Thyroid gland (tissue), 4 donors: ENCODE measurements at places on chromosomes 13 and 19. TPM values are rescaled to one million over a fixed set of nuclear protein-coding genes. Genes with fewer than 3 reads are reported as not detected.

- DNase-seq = no peak
Measured at GRCh38 chr13:72435251-72435650, 292.2 kb downstream of the MZT1 start.

DNA sequence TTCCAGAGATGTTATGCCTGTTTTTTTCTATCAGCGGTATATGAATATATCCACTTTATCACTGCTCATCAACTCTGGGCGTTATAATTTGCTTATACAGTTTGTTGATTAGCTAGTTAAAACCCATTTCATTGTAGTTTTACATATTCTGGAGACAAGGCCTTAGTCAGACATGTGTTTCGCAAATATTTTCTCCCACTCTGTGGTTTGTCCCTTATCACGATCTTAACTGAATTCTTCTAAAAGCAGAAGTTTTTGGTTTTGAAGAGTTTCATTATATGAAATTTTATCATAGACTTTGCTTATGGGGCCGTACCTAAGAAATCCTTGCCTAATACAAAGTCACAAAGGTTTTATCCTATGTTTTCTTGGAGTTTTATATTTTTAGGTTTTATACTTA, 84.6 kb downstream of the FRY start:
- no peak for DNase-seq

- peak; percentile 83 for DNase-seq
Measured at GRCh38 chr13:42048684-42049453, 421 bp downstream of the DGKH start.

DNA sequence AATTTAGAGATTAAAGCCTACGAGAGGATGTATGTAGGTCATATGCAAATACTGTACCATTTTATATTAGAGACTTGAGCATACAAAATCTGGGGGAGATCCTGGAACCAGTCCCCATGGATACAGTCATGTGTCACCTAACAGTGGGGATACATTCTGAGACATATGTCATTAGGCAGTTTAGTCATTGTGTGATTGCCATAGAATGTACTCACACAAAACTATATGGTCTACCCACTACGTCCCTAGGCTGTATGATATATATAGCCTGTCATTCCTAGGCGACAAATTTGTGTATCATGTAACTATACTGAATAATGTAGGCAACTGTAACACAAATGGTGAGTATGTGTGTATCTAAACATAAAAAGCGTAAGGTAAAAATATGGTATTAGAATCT, 62.8 kb downstream of the WDFY2 start:
- DNase-seq = no peak

GRCh38 chr19:45842198-45842597, 20.7 kb downstream of the SYMPK start:
- DNase-seq = no peak

- DNase-seq = no peak
Measured at GRCh38 chr19:41933693-41934426, 5.6 kb upstream of the ERFL start.

- no peak for DNase-seq
Measured at GRCh38 chr19:41540041-41540695, 35.8 kb upstream of the CEACAM21 start.

- DNase-seq = no peak
Measured at GRCh38 chr19:49470615-49470978, 3.4 kb upstream of the FLT3LG start.

DNA sequence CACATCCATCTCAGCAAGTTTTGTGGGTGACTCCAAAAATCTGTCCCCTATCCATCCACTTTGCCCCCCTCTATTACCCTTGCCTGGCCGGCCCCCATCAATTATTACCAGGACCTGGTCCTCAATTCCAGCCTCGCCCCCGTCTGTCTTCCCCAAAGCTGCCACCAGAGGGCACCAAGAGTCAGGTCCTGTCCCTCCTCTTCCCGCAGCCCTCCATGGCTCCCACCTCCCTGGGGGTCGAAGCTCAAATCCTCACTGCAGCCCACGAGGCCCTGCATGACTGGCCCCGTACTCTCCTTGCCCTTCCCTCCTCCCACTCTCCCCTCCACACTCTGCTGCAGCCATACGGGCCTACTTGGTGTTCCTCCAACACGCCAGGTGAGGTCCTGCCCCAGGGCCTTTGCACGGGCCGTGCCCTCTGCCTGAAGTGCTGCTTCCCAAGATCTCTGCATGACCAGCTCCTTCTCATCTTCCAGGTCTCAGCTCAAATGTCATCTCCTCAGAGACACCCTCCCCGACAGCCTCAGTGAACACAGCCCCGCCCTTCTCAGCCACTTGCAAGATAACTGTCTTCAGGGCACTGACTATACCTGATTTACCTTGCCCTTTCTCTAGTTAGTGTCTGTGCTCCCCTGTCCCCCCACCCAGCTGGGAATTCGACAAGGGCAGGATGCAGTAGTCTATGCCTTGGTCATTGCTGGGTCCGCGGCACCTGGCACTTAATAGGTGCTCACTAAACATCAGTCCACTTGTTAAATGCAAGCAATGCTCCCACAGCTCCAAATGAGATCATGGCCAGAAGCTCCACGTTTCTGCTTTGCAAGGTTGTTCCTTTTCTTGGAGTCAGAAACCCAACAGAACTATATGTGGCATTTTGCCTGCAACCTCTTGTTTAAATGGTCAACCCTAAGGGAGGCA, 16.8 kb upstream of the SEMA6B start:
- DNase-seq = peak; percentile 48

DNA sequence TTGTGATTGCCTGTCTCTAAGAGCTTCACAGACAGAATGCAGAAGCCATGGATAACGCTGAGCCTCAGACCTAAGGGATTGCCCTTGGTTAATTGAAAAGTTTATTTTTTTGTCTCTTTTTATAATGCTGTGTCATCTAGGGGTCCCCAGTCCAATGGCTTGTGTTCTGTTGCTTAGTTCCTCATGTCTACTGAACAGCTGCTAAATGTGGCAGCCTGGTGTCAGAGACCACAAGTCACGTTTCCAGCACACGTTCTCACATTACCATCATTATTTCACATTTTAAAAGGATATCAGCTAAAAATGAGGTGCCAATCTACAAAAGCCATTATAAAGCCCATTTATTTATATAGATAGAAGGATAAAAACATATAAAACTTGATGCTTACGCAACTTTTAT, 1362.0 kb downstream of the PCDH9 start:
- DNase-seq = no peak

GRCh38 chr13:78409172-78409571, 194.2 kb downstream of the POU4F1 start:
- DNase-seq = no peak

GRCh38 chr19:18771328-18772242, 19.5 kb downstream of the COMP start:
- DNase-seq = no peak

DNA sequence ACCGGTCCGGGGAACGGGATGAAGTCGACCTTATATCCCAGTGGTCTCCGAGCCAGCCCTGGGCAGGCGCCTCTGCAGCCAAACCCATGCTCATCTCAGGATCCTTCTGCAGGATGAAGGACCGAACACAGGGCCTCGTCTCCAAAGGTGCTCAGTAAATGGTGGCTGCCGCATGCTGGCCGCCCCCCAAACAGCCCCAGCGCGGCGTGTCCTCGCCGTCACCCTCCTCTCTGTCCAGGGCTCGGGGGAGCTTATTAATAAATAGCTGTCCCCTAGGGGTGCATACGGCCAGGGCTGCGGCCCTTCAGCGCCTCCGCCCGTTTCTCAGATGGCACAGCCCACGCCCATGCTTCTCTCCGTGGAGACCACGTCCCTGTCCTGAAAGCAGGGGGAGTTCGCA, 32.6 kb upstream of the SPACA7 start:
- DNase-seq = no peak

GRCh38 chr13:111007209-111007608, 92.3 kb upstream of the ANKRD10 start:
- no peak for DNase-seq

DNA sequence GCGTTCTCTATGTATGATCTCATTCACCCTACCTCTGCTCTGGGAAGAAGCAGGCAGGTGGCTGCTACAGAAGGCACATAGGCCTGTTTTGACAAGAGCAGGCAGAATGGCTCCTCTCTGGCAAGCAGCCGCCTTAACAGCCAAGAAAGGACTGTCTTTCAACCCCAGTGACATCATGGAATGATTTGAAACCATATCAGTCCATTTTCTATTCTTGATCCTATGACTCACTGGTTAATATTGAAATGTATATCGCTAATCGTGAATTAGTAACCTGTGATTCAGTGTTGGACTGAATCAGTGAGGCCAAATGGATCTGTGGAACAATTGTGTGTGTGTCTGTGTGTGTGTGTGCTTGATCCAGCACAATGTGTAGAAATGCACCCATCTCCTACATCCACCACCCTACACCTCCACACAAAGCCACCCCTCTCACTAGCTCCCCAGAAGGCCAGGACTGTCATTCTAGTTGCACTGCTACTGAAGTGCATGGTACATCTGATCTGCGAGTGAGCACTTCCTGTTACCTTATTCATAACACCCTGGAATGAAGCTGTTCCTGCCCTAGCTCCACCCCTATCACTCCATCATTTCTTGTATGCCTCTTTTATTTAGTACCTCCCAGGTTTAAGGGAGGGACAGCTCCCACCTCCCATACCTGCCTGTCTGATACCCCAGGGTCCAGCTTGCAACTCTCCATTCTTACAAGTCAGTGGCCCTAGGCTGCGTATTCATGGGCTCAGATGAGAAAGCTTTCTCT, 460.0 kb downstream of the FOXO1 start:
- DNase-seq = no peak

DNA sequence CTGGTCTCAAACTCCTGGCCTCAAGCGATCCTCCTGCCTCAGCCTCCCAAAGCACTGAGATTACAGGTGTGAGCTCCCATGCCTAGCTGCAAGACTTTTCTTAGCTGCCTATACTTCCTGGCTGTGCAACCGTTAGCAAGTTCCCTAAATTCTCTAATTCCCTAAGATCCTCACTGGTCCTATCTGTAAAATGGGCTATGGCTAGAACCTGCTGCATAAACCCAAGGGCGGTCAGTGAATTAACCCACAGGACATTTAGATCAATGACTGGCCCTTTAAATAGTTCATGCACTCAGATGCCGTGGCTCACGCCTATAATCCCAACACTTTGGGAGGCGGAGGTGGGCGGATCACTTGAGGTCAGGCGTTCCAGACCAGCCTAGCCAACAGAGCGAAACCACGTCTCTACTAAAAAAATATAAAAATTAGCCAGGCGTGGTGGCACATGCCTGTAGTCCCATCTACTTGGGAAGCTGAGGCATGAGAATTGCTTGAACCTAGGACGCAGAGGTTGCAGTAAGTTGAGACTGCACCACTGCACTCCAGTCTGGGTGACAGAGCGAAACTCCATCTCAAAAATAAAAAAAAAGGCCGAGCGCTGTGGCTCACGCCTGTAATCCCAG, 4.1 kb upstream of the C19orf53 start:
- peak; percentile 88 for DNase-seq

DNA sequence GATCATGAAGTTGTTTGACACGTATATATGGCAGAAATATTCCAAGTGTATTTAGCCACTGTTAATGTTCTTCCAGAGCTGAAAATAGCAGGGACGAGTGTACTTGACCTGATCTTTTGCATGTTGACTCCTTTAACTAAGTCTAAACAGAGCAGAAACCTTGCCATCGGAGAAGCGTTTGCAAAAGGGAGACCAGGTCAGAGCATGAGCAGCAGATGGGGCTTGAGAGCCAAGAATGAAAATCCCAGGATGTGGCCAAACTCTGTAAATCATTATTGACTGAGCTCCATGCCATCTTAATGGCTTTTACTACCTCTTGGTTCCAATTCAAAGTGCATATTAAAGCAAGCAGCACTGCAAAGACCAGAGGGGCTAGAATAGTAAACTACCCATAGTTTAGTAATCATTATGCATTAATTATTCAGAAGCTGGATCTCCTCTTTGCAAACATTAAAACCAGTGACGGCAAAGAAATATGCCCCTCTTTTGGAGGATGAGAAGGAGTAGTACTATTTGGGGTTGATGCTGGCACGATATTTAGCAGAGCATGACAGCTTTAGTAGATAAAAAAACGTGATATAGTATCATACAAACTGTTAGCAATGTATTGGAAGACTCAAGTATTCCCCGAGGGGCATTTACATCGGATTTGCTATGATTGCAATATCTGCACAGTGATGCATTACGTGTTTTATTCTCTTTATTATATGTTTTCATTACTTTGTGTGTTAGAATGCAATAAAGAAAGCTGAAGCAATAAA, 55.7 kb downstream of the FAM216B start:
- DNase-seq = peak; percentile 5

DNA sequence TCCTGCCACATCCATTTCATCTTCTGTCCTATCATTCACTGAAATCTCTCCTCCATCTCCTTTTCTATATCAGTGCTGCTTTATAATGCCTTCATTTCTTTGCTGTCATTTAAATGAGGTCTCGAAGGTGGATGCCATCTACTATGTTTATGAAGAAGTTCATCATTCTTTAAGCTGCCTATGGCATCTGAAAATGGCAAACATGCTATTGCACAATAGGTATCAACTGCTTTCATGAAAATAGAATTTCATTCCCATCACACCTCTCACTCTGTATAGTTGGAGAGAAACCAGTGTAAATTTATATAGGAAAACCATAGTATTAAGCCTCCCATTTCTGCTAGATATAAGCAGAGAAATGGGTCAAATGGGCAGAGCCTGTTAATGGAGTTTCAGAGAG, 100.2 kb downstream of the FGF9 start:
- DNase-seq = no peak

ZFR2 gene
- not detected for total RNA-seq

PSG7 gene
- total RNA-seq = not detected

ZNF177 gene
- total RNA-seq = 4.3 TPM

CILP2 gene
- total RNA-seq = 2.3 TPM

OR7A5 gene
- not detected for total RNA-seq

CLEC4G gene
- total RNA-seq = 1.1 TPM

DAND5 gene
- total RNA-seq = 0.40 TPM

POLR1G gene
- total RNA-seq = 1.3 TPM

STOML3 gene
- not detected for total RNA-seq
